ENCODE measurements at places on chromosomes 16 and 17.

GRCh38 chr16:65667011-65667578 lies 545.2 kb upstream of the CDH11 start:
- no peak for DNase-seq

DNA sequence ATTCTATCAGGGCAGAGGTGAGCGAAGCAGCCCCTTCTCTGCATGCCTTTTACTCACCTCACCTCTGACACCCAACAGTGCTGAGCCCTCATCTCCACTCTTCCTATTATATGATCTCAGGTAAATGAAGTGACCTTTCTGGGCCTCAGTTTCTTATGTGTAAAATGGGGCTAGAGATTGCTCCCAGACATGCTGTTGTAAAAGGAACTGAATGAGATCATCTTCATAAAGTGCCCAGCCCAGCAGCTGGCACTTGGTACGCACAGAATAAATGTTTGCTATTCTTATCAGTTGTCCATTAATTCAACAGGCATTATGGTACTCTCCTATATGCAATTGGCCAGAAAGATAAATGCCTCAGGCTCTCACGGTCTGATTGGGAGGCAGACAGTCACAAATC lies 4.5 kb upstream of the GALK1 start:
- DNase-seq: no peak

DNA sequence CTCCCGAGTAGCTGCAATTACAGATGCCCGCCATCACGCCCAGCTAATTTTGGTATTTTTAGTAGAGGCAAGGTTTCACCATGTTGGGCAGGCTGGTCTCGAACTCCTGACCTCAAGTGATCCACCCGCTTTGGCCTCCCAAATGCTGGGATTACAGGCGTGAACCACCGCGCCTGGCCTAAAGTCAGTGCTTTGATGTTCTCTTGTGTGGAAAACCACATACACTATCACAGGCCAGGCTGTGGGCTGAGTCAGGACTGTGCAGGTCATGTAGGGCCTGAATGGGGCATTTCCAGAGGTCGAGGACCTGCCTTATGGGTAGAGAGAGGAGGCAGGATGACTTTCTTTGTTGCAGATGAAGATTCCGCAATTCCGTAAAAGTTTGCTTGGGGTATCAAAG lies 5.1 kb upstream of the MT3 start:
- DNase-seq: no peak

DNA sequence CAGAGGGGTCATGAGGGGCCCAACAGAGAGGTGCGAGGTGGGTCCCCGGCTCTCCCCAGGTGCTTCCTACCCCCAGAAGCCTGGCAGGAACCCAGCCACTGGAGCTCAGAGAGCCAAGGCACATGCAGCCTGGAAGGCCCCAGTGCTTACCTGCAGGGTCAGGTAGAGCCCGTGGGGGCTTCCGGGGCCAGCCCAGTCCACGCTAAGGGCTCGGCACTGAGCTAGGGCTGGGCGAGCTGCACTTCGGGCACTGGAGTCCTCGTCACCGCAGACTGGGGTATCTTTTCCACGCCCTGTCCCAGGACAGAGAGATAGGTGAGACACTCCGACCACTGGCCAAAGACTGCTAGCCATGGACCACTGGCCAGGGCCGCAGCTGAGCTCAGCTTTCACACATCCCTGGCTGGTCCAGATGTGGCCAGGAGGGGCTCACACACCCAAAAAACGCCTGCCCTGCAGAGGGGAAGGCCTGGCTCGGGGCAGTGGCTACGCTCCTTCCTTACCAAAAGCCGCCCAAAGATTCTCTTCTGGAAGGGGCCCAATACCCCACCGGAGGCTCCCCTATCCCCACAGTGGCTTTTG lies 7.4 kb downstream of the KIFC3 start:
- no peak for DNase-seq

DNA sequence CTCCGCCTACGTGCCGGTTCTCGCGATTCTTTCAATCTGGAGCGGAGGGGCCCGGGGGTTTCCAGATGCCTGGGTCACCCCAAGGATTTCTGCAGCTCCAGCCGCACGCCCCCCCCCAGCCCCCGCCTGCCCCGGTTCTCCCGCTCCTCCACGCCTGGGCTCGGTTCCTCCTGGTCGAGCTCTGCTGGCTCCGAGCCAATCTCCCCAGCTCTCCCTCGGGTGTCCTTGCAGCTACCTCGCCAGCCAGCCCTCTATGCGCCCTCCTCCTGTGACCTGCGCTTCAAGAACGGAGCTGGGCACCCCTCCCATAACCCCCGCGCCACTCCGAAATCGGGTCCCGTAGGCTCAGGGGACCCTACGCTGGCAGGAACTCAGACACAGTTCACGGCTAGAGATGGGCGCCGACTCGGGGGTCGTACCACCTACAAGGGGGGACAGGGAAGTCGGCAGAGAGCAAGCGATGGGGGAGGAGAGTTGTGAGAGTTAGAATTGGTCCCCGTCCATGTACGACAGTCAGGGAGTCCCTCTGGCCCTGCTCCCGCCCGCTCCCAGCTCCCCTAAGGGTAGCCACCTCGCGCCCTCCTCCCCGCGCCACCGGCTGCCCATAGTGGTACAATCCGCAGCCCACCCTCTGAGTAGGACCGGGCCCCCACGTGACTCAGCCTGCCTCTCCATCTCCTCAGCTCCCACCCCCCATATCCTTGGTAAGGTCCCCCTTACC lies 961 bp downstream of the FGF11 start:
- DNase-seq: no peak

GRCh38 chr16:89668790-89669158 lies 11.1 kb downstream of the SPATA33 start:
- DNase-seq: no peak

- DNase-seq: no peak
These were observed 47.0 kb downstream of the FZD2 start for GRCh38 chr17:44604116-44604761.
